SK-N-DZ (cell line): ENCODE measurements at places on chromosomes 16 and 17.

GRCh38 chr16:84610376-84610775, 7.5 kb downstream of the COTL1 start:
- no peak for DNase-seq

- DNase-seq: no peak
Measured at GRCh38 chr16:73166441-73166851, 118.5 kb upstream of the ZFHX3 start.

DNA sequence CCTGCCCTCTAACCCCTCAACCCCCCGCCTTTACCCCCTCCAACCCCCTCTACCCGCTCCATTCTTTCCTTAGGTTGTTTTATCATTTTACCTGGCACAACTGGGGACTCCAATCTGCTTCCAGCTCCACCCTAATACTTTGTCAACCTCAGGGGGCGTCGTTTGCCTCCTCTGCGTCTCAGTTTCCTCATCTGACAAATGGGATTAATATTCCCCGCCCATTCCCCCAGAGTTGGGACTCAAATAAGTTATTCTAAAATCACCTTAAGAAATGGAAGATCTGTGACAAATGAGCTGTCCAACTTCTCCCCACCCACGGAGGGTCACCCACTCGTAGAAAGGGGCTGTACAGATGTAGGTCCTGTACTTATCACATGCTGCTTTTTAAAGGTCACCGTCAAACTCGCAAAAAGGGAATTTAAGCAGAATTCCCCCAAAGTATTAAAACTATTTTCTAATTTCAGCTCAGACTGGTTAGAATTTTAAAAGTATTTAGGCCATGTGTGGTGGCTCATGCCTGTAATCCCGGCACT, 40.6 kb upstream of the CPNE2 start:
- DNase-seq: no peak

DNA sequence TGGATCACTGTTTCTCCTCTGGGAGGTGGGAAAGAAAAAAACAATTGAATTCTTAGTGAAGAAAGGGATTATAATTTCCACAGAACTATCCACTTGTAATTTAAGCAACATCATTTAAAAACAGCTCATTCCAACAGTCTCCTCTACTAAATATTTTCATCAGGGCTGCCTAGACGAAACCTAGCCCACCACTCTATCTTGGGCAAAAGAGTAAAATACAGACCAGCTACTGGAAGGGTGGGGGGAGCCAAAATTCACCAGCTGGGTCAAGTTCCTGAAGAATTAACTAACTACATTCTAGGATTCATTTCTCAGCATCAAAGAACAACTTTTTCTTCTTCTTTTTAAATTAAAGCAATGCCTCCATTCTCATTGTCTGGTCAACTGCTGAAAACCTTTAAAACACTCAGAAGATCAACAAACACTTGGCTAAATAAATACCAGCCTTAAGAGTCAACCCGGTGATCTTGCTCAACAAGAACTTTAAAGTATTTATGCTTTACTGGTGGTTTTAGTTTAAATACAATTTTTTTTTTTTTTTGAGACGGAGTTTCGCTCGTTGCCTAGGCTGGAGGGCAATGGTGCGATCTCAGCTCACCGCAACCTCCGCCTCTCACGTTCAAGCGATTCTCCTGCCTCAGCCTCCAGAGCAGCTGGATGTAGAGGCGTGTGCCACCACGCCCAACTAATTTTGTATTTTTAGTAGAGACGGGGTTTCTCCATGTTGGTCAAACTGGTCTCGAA, 25.2 kb downstream of the KANSL1 start:
- DNase-seq: no peak

DNA sequence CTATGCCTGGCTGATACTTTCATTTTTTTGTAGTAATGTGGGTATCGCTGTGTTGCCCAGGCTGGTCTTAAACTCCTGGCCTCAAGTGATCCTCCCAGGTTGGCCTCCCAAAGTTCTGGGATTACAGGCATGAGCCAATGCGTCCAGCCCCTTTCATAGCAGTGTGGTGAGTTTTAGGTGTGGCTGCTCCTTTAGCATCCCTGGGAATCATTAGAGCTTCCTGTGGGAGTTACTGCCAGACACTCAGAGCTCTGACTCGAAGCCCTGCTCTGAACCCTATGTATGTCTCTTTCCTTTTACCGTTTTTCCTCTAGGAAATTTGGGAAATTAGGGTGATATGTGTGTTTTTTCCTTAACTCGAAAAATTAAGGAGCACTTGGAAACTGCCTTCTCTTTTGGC, 44.5 kb downstream of the NDE1 start:
- no peak for DNase-seq
